Activated naive CD4-positive, alpha-beta T cell treated with Interleukin-2 at 50 U/mL for 16 hours (primary cell): ENCODE measurements at places on chromosomes 3 and 15.

DNA sequence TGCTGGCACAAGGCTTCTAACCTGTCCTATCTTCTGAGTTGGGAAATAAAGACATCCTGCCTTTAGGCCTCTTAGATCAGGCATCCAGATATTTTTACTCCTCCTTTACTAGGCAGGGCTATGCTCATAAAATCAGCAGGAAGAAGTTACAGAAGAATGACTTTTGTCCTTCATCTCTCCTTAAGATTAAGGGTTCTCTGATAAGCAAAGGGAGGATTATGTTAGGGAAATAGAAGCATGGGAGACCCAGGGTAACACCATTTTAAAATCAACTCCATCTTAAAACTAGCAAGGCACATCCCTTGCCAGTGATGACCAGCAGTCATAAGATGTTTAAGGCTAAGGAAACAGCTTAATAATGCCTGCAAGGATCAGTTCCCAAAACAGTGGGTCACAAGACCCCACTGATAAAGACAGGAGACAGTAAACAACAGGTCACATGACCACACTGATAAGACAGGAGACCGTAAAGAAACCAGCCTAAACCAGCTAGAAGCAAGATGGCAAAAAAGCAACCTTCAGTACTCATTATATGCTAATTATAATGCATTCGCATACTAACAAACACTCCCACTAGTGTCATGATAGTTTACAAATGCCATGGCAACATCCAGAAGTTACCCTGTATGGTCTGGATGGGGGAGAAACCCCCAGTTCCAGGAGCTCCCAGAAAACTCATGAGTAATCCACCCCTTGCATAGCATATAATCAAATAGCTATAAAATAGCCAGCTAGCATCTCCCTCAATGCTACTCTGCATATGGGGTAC is 14.5 kb upstream of the EHHADH start:
- no peak for DNase-seq

DNA sequence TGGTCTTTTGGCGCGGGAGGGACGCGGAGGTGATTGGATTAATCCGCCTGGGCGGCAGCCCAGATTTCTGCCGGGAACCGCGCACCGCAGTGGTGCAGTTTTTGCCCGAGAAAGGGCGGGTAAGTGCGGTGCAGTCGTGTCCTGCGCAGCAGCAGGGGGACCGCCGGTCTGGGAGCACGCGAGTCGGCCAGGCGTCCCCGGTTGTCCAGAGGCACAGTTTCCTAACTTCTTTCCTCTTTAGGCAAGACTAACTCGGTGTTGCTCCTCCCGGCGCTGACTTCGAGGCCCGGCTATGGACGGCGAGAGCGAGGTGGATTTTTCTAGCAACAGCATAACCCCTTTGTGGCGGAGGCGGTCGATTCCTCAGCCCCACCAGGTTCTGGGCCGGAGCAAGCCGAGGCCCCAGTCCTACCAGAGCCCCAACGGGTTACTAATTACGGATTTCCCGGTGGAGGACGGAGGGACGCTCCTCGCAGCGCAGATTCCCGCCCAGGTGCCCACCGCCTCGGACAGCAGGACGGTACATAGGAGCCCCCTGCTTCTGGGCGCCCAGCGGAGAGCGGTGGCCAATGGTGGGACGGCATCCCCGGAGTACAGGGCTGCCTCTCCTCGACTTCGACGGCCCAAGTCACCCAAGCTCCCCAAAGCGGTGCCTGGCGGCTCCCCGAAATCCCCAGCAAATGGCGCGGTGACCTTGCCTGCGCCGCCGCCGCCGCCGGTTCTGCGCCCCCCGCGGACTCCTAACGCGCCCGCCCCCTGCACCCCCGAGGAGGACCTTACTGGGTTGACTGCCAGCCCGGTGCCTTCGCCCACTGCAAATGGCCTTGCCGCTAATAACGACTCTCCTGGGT is 736 bp downstream of the ARHGEF26 start:
- peak; percentile 4 for DNase-seq

GRCh38 chr3:181885868-181886630 is 174.3 kb downstream of the SOX2 start:
- DNase-seq: no peak

- DNase-seq: no peak
These were observed 129.9 kb upstream of the TGFBR2 start for GRCh38 chr3:30476368-30477084.

GRCh38 chr15:99393641-99394040 is 142.4 kb downstream of the LRRC28 start:
- no peak for DNase-seq

DNA sequence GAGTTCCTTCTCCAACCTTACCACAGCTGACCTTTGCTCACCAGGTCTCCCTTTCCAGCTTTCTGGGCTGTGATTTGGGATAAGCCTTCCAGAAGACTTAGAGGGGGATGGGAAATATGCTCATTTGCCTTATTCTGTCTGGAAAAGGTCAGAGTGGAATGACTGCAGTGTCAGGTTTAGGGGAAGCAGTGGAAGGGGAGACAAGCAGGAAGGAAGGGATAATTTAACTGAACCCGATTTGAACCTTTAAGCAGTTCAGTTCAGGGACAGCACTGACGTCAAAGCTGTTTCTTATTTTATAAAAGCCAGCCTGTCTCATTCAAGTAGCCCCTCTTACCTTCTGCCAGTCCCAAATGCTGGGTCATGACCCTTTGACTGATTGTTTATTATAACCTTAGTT is 418.4 kb upstream of the RARB start:
- DNase-seq: no peak

- DNase-seq: no peak
These were observed 121.6 kb downstream of the EEFSEC start for GRCh38 chr3:128274837-128275236.

GRCh38 chr3:8279476-8279875 is 222.1 kb upstream of the LMCD1 start:
- DNase-seq: no peak

GRCh38 chr3:73933585-73933984 is 308.8 kb upstream of the PDZRN3 start:
- no peak for DNase-seq

DNA sequence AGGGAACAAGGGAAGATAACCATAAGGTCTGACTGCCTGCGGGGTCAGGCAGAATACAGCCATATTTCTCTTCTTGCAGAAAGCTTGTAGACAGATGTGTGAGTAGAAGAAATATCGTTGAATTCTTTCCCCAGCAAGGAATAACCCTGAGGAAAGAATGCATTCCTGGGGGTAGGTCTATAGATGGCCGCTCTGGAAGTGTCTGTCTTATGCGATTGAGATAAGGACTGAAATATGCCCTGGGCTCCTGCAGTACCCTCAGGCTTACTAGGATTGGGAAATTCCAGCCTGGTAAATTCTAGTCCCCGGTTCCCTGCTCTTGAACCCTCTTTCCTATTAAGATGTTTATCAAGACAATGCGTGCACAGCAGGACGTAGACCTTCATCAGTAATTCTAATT is 15.8 kb upstream of the SST start:
- DNase-seq: no peak

GRCh38 chr3:188106887-188107830 is 46.8 kb upstream of the LPP start:
- DNase-seq: no peak

DNA sequence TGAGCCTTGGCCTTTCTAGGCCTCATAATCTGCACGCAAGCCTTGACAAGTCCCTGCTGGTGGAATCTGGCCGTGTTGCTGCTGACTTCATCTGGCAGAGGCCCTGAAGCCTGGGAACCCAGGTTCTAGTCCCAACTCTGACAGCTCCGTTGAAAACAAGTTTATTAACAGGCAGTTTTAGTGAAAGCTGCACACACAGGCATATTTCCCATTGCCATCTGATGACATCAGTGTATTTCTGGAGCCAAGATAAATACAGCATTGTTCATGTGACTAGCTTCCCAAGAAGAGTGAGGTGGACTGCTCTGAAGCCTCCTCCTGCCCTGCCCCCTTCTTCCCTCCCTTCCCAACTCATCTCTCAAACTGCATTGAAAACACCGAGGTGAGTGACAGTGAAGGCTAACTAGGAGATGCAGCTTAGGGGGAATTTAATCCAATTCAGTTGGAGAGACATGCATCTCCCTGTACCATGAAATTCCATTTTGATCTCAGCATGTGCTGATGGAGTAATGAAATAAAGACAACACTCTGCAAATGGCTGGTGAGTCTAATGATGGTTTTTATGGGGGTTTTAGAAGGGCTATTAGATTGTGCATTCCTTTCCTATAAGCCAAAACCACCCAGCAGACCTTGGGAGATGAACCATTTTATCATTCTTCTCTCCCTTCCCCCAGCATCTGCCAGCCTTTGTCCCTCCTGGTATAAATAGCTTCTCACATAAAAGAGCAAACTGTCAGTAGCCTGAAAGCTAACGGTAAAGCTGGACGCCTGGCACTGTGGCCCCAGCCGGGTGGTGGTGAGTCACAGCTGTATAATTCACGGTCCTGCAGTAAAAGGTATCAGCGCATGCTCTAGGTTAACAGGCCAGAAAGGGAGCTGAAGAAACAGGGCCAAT is 38.0 kb downstream of the PRICKLE2 start:
- DNase-seq: no peak

- DNase-seq: no peak
These were observed 48.2 kb upstream of the FMN1 start for GRCh38 chr15:33242669-33243191.

GRCh38 chr3:169945313-169945712 is 21.3 kb upstream of the SEC62 start:
- peak; percentile 13 for DNase-seq

GRCh38 chr15:100517846-100518245 is 10.9 kb downstream of the CERS3 start:
- no peak for DNase-seq

- DNase-seq: no peak
These were observed 4.8 kb downstream of the GPR171 start for GRCh38 chr3:151197981-151198767.

DNA sequence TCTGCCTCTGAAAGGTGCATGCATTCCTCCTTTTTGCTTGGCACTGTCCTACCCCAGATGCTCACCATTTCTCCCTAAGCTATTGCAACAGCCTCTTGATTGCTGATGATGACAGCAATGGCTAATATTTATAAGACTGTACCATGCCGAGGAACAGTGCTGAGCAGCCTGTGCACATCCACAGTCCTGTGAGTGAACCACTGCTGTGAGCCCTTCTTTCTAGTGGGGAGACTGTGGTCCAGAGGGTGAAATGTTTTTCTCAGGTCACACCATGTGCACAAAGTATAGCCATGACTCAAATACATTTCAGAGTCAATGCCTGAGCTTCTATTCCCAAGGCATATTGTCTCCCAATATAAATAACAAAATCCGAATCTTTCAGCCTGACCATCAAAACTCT is 231.2 kb upstream of the LRTM1 start:
- no peak for DNase-seq

- no peak for DNase-seq
These were observed 39.2 kb upstream of the CSPG4 start for GRCh38 chr15:75751891-75752290.

GRCh38 chr15:39143479-39143878 is 437.4 kb upstream of the THBS1 start:
- DNase-seq: no peak

DNA sequence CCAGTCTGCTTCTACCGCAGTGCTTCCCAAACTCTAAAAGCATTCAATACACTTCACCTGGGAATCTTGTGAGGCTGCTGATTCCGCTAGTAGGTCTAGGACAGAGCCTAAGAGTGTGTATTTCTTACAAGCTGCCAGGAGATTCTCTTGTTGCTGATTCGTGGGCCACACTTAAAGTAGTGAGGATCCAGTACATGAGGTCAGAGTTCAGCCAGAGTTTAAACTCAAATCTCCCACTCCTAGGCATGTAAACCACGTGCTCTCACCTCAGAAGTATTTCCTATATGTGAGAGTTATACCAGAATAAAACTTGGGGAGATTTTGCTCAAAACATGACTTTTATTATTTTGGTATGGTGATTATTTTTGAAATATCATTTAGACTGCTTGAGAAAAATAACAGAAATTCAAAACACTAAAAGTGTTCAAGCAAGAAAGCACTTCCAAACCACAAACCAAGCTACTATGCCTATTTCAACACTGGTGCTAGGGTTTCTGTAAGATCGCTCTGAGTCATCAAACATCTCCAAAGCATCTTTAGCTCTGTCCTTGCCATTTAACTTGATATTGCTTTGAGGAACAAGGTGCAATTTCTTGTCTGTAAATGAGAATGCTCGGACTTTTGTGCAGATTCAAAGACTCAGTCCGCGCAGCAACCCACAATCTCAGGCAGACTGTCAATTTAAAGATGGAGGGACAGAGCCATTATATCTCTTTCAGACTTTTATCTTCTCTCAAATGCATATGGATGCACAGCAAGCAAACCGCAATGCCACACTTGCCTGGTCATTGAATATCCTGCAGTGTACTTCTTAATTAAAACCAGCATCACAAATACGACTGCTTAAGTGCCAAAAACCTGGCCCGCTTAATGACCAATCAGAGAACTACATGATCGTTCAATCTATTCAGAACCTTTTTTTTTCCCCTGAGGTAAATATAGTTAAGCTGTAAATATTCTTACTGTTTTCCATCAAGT is 59.8 kb downstream of the AGTR1 start:
- no peak for DNase-seq

DNA sequence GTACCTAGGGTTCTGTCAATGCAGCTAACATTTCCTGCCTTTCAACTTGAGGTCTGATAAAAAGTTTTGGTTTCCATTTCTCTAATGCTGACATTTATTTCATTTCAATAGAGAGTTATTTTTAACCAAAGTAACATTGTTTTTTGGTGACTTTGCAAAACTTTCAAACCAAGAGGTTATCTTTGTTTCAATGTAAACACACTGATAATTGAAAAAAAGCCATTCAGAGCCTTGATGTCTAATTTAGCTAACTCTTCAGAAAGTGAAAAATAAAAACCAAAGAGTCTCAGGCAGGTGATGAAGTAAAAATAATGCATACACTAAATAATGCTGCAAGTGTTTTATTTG is 9.6 kb upstream of the TIPARP start:
- DNase-seq: no peak
